ENCODE measurements at places on chromosomes 3 and 15.

- no peak for DNase-seq
Observed at GRCh38 chr15:68488966-68489365, 57.0 kb upstream of the ITGA11 start.

DNA sequence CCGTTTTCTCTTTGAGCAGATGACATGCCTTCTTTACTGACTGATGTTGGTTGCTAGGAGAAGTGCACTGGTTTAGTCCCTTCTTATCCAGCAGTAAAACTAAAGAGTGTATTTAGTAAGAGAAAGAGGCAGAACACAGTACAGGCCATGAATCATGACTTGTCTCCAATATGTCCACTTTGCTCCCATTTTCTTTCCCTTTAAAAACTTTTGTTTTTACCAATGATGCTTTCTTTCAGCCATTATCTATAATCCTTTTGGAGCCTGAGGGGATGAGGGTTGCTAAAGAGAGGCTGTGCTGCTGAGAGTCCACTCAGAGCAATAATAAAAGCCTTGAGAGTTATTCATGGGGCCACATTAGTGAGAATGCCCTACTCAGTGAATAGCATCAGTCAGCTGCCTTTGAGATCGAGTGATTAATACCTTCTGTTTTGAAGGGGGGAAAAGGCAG lies 12.2 kb downstream of the ROBO2 start:
- no peak for DNase-seq

DNA sequence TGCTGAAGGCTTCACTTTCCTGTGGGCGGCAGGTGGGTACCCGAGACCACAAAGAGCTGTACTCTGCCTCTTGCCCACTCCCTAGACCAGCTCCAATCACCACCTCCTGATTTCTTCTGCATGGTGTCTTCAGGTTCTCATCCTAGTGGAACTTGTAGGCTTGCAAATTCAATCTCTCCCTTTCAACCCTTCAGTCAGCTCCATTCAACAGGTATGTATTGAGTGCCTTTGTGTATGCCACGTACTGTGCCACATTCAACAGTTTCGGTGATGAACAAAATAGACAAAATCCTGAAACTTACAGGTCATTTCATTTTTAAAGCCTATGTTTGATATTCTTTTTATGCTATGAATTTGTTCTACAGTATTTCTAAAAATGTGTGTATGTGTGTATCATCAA lies 5.4 kb upstream of the CLDN11 start:
- DNase-seq, result no peak

- DNase-seq, result no peak
Observed at GRCh38 chr15:93249623-93250022, 160.6 kb upstream of the RGMA start.

- DNase-seq, result no peak
Observed at GRCh38 chr3:146223401-146224373, 27.2 kb downstream of the PLSCR4 start.

GRCh38 chr3:33041909-33042308 lies 55.0 kb downstream of the GLB1 start:
- DNase-seq, result no peak

DNA sequence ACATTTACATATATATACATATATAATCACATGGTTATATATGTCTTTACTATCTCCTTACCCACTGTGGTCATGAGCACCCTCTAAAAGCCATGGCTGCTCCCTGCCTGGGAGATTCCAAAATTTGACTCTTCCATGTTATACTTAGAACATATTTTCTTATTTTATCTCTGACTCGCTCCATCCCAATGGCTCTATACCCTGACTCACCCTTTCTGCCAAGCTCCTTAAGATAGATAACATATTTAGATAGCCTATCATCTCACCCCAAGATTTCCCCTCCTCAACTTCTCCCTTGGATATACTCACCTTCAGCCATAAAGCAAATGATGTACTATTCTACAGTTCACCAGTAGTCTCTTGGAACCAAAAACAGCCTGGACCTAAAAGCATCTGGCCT lies 65.1 kb downstream of the CD200R1L start:
- no peak for DNase-seq

- no peak for DNase-seq
Observed at GRCh38 chr15:69467636-69468035, 15.0 kb downstream of the RPLP1 start.

GRCh38 chr15:62770111-62770660 lies 272.4 kb upstream of the TPM1 start:
- DNase-seq, result no peak

DNA sequence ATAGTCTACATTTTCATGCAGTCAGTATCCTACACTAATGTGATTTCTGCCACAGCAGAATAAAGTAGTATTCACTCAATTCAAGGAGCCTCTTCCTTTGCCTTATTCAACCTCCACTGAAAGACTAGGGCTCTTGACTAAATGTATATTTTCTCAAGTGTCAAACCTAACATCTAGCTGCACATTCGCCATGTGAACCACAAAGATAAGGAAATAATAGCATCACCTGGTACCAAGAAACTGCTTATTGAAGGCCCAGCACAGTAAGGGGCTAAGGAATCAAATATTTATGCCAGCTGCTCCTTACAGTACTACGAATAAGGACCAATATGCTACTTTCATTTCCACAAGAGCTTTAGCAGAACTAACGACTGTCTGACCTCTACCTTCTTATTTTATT lies 1.3 kb downstream of the SRP14 start:
- DNase-seq, result no peak

DNA sequence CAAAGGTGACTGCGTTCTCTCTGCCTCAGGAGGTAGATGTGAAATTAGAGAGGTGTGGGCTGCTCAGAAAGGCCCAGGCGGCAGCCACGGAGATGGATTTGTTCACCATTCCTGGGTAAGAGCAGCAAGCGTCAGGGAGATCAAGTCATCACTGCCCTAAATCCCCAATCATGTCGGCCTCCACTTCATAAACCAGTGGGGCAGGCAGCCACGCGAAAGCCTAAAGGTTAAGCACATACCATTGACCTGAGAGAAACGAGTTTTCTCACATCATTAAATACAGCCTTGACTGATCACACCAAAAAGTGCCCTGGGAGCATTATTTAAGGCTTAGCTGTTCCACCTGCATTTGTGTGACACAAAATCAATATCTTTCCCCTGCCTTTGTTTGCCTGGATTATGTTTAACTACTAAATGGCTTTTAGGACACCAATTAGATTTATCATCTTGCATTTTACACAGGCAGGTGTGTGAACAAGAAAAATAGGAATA lies 50.7 kb upstream of the FOXB1 start:
- DNase-seq, result no peak

- DNase-seq, result no peak
Observed at GRCh38 chr3:128190501-128190900, 37.2 kb downstream of the EEFSEC start.

DNA sequence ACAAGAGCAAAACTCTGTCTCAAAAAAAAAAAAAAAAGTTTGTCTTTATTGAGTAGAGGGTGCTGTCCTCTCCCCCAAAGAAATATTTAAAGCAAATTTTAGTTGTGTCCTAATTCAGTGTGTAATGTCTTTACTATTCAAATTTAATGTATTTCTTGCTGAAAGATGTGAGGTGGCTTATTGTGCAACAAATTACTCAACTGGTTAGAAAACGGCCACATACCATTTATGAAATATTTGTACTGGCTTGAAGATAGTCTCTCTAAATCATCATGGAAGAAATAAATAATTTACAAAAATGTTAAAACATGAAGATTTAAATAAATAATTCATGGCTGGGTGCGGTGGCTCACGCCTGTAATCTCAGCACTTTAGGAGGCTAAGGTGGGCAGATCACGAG lies 63.0 kb downstream of the SLTM start:
- no peak for DNase-seq
